ENCODE measurements at places on chromosomes 1 and 21.

DNA sequence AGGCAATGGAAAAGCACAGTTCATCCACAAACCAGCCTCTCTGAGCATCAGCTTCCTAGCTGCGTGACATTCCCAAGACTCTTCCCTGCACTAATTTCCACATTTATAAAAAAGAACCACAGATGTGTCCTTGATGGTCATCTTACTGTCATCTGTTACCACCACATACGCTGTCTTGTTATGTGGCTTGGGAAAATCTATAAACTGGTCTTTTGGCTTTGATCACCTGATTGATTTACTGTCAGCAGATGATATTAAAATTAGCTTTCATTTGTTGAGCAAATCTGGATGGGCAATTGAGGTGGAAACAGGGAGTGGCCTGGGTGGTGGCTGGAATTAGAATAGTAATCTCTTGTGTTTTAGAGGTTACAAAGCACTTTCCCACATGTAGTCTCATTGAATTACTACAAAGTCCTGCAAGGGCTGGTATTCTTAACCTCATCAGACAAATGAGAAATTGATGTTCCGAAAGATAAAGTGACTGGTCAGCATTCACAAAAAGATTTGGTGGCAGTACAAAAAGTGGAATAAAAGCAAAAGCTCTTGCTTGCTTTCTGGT lies 231.7 kb upstream of the SGIP1 start:
- DNase-seq, result no peak

GRCh38 chr1:35893051-35893879 lies 10.3 kb downstream of the AGO1 start:
- DNase-seq, result no peak

- no peak for DNase-seq
Measured at GRCh38 chr1:169132512-169133227, 26.2 kb downstream of the ATP1B1 start.

- DNase-seq, result no peak
Measured at GRCh38 chr1:27218736-27219135, 15.7 kb upstream of the WDTC1 start.

- DNase-seq, result no peak
Measured at GRCh38 chr21:16741141-16741665, 771.6 kb upstream of the CXADR start.

DNA sequence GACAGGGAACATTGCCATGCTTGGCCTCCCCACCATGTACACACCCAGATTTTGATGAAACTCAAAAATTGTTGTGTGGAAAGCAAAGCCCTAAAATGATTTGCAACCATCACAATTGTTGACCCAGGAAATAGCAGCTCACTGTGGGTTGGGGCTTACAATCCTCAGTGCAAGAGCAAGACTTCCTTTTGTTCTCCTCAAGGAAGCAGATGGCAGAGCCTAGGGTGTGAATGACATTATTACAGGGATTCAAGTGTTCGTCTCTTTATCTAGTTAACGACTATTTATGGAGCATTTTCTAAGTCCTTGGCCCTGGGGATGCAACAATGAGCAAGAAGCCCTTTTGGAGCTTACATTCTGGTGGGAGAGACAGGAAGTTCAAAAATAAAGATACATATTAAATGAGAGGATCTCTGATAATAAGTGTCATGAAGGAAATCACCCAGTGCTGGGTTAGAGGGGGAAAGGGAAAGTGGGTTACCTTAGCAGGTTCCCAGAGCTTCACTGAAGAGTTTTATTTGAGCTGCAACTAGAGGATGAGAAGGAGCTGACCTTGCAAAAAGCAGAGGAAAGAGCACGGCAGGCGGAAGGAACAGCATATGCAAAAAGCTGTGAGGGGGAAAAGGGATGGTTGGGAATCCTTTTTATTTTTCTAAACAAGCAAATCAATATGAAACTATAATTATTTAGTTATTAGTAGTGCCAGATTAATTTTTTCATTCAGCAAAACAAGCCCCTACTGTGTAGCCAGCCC lies 38.5 kb upstream of the ID3 start:
- no peak for DNase-seq

GRCh38 chr1:48969971-48970370 lies 193.3 kb upstream of the BEND5 start:
- DNase-seq, result no peak

DNA sequence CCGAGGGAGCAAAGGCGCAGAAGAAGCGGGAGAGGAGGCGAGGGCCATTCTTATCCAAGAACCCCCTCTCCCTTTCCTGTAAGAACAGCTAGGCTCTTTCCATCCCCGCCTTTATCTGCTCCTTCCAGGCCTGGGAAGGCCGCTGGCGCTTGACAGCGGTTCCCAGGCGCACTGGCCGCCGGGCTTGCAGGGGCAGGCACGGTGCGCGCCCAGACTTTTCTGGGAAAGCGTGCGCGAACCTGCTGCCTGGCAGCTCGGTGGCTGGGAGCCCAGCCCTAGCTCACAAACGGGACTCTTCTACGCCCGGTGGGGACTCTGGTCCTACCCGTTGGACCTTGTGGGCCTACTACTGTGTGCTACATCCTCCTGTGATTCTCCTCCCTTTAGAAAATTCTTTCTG lies 8.8 kb upstream of the IFNLR1 start:
- DNase-seq, result no peak
